Central memory CD8-positive, alpha-beta T cell (primary cell): ENCODE measurements at places on chromosomes 4 and X.

DNA sequence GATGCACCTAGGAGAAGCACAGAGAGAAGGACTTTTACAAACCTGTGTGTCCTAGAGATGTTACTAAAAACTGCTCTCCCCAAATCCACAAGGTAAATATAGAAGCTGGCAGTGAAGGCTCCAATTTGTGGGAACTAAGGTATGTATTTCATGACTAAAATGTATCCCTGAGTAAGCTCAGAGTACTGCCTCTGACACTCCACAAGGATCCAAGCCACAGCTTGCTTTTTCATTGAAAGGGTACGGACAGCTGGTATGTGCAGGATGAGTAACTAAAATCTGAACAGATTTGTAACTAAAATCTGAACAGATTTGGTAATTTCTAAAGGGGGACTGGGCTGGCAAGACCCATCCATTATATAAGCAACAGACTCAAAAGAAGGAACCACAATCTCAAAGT lies 187.6 kb downstream of the DCLK2 start:
- DNase-seq, result no peak

- DNase-seq, result no peak
Measured at GRCh38 chr4:186021461-186022167, 47.3 kb upstream of the TLR3 start.

DNA sequence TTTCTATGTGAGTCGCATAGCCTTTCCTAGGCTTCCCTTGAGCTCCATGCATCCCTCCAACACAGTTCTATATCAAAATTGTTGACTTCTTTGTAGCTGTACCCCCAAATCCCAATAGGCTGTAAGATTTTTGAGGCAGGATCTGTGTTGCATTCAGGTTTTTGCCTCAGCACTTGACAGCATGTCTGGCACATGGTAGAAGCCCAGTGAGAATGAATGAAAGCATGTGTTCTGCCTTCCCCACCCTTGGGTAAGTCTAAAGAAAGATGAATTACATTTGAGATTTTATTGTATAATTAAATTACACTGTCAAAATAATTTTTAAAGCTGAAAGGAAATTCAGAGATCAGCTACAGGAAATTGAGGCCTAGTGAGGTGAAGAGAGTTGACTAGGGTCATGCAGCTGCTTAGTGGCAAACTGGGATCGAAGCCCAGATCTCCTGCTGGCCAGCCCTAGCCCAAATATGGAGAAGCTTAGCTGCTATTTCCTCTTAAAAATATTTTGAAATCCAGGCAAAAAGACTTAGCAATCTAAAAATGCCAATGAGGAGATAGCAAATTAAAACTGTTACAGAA lies 122.5 kb downstream of the SPATA18 start:
- DNase-seq, result no peak

DNA sequence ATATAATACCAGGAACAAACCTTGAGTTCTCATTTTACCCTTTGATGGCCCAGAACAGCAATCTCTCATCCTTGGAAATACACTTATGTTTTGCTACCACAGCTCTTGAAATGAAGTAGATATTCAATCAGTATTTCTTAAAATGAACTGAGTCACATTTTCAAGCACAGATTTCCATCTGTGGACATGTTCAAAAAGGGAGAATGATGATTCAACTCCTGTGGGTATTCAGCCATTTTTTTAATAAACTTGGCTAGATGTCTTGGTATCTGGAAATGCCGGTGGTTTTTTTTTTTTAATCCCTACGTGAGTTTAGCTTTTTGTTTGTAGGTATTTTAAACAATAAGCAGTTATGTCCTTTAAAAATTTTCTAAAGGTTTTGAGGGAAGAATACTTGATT lies 64.2 kb upstream of the TRPC5OS start:
- DNase-seq, result no peak

GRCh38 chr4:123701131-123701575 lies 304.6 kb downstream of the SPRY1 start:
- no peak for DNase-seq

DNA sequence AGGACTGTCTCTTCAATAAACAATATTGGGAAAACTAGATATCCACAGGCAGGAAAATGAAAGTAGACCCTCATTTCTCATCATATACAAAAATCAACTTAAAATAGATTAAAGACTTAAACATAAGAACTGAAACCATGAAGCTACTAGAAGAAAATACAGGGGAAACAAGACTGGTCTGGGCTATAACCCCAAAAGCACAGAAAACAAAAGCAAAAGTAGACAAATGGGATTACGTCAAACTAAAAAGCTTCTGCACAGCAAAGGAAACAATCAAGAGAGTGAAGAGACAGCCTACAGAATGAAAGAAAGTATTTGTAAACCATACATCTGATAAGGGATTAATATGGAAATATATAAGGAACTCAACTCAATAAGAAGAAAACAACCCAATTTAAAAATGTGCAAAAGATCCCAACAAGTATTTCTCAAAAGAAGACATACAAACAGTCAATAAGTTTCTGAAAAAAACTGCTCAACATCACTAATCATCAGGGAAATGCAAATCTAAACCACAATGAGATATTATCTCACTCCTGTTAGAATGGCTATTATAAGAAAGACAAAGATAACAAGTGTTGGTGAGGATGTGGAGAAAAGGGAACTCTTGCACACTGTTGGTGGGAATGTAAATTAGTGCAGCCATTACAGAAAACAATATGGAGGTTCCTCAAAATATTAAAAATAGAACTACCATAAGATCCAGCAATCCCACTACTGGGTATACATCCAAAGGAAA lies 325.3 kb upstream of the RASGEF1B start:
- no peak for DNase-seq

GRCh38 chrX:10656214-10656613 lies 35.8 kb upstream of the MID1 start:
- no peak for DNase-seq

DNA sequence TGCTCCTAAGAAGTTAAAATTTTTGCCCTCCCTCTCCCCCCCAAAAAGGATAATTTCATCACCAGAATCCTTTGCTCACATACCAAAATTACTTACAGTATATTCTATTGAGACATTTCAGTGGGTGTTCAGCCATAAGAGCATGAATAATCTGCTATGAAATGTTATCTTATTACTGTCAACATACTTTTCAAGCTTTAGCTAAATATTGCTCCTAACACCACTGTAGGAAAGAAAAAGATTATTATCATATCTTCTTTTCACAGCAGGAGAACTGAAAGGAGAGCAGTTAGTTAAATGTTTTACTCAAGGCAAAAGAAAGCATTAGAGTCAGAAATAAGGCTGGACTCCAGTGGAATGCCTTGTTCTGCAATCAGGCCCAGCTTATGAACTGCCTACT lies 231.0 kb upstream of the GYPA start:
- DNase-seq, result no peak

- no peak for DNase-seq
Measured at GRCh38 chrX:1327651-1328304, 8.8 kb upstream of the IL3RA start.

DNA sequence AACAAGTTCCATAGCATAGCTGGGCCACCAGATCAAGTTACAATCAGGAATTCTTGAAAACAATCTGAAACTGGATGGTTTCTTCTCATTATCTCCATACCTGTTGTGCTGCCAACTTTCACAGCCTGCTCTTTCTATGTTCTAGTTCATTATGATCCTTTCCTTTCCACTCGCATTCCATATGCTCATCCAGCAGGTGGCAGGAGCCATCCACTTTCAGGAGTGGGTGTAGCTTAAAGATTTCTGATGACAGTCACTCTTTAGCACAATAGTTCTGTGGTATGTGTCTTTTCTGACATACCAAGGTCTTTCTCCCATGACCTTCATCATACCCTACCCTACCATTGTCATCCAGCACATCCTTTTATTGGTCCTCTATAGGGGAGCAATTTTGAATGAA lies 46.4 kb downstream of the PAGE2 start:
- no peak for DNase-seq

DNA sequence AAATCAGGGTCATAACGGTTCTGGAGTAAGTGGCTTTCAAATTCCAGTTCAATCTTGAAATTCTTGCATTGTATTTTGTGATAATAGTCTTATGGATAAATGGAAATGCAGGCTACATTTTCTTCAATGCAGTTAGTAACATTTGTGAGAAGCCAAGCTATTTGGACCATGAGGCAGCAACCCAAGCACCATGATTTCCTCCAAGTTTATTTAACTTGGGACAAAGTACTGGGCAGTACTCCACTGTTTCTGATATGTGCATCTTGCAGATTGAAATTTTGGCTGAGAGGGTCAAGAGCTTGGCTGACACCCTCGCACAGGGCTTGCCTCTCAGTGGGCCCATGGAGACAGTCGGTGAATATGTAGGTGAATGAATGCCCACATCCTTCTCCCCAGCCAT lies 39.9 kb downstream of the CNGA2 start:
- DNase-seq, result no peak

GRCh38 chr4:123505095-123506010 lies 108.8 kb downstream of the SPRY1 start:
- no peak for DNase-seq

- no peak for DNase-seq
Measured at GRCh38 chrX:31070057-31070468, 1.8 kb downstream of the FTHL17 start.

DNA sequence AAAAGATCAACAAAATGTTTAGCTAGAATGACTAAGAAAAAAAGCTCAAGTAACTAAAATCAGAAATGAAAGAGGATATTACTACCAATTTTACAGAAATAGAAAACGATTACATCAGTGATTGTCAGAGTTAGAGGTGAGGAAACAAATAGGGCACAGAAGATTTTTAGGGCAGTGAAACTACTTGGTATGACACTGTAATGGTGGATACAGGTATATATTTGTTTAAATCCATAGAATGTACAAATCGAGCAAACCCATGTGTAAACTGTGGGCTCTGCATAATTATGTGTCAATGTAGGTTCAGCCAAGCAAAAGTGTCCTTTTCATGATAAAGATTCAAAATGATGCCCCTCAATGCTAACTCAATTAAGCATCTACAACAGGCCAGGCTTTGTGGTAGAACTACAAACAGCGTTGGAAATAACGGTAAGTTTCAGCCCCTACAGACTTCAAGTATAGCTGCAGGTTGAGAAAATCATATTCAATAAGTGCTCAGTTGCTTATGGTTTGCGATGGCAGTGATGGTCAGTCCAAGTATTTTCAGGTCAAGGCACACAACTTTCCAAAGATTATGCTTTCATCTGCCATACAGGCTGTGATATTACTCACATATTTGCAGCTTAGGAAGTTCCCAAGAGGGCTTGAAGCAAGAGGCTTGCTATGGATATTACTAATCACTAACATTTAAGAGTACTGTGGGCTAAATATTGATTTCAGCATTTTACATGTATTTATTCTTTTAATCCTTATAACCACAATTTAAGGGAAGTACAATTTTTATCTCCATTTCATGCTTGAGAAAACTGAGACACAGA lies 158.6 kb downstream of the TET2 start:
- DNase-seq, result no peak

GRCh38 chr4:2595436-2595835 lies 59.0 kb downstream of the FAM193A start:
- no peak for DNase-seq

DNA sequence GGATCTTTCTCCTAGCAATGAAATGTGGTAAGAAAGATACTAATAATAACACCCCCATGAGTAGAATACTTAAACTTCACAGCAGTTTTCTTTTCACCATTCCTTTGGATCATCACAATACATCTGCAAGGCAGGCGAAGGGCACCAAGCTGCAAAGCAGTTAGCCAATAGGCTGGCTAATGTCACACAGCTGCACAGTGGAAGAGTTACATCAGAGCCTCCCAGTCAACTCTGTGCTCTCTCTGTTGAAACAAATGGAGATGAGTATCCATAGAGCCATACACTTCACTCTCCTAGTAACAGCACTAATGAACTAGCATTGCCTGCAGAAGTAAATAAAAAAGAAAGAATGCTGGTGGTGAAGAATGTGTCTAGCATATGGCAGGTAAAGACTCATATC lies 139.0 kb downstream of the ATG4A start:
- no peak for DNase-seq

GRCh38 chrX:40205471-40205870 lies 107.7 kb upstream of the BCOR start:
- no peak for DNase-seq

DNA sequence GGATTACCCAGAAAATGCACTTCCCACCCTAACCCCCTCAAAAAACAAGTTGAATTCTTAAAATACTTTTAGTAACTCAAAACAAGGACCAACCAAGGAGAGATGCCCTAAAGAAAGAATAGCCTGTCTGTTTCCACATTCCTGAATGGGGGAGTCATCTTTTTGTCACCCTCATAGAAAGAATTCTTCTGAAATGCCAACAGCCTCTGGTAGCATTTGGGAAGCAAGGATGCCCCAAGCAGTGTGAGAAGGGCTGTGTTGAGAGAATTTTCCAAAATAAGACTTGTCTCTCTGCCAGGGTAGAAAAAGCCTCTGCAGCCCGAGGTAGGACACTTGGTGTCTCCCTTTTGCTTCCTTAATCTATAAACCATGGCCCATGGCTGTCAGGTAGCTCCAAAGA lies 173.1 kb upstream of the VCX3A start:
- DNase-seq, result no peak

DNA sequence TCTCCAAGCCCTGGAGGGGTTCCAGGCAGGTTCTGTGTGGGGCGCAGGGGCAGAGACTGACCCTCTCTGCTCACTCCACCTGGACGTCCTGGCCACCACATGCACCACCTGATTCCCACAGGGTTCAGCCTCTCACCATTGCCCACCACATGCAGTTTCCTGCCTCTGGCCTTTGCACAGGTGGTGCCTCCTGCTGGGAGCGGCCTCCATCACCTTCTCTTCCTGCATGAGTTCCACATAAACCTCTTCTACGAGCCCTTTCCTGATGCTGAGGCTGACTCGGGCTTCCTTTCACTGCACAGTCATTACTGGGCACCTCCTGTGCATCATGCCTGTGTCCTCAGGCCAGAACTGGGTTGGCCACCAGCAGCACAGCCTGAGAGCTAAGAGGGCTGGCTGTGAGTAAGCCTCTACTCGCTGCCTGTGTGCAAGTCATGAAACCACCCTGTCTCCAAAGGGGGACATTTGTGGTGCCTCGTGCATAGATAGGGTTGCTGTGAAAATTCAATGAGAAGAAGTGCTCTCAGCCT lies 19.9 kb downstream of the MAN2B2 start:
- DNase-seq, result no peak

GRCh38 chr4:165627128-165627527 lies 245.9 kb upstream of the TLL1 start:
- DNase-seq, result no peak

GRCh38 chr4:82779032-82779431 lies 19.6 kb downstream of the SCD5 start:
- no peak for DNase-seq

- DNase-seq, result no peak
Measured at GRCh38 chrX:153411255-153411987, at the start of gene ZFP92. ZFP92 (plus strand) TSS chrX:153411472; CDS start chrX:153418323, 6,851 bp downstream.

- DNase-seq, result no peak
Measured at GRCh38 chr4:138981930-138982390, 33.6 kb upstream of the NOCT start.

GRCh38 chrX:1178580-1179057 lies 33.8 kb downstream of the CRLF2 start:
- DNase-seq, result no peak

- DNase-seq, result no peak
Measured at GRCh38 chrX:126393284-126393683, 159.3 kb downstream of the DCAF12L1 start.
